ENCODE measurements at places on chromosomes 5 and 9. TPM values are rescaled to one million over a fixed set of nuclear protein-coding genes. Genes with fewer than 3 reads are reported as not detected.

Gene IGFBPL1
- total RNA-seq: not detected

Gene FAM153A
- 93.8 TPM for total RNA-seq

Gene PRUNE2
- 0.76 TPM for total RNA-seq

- no peaks in the 10 kb centered on the region for H3K36me3 ChIP-seq
- no peaks in the 10 kb centered on the region for H3K4me1 ChIP-seq
- no peaks in the 10 kb centered on the region for H3K27me3 ChIP-seq
- no peak overlapping the region for H3K27ac ChIP-seq
- no peak for DNase-seq
Observed at GRCh38 chr5:125597338-125597737, 825.9 kb upstream of the GRAMD2B start.

DNA sequence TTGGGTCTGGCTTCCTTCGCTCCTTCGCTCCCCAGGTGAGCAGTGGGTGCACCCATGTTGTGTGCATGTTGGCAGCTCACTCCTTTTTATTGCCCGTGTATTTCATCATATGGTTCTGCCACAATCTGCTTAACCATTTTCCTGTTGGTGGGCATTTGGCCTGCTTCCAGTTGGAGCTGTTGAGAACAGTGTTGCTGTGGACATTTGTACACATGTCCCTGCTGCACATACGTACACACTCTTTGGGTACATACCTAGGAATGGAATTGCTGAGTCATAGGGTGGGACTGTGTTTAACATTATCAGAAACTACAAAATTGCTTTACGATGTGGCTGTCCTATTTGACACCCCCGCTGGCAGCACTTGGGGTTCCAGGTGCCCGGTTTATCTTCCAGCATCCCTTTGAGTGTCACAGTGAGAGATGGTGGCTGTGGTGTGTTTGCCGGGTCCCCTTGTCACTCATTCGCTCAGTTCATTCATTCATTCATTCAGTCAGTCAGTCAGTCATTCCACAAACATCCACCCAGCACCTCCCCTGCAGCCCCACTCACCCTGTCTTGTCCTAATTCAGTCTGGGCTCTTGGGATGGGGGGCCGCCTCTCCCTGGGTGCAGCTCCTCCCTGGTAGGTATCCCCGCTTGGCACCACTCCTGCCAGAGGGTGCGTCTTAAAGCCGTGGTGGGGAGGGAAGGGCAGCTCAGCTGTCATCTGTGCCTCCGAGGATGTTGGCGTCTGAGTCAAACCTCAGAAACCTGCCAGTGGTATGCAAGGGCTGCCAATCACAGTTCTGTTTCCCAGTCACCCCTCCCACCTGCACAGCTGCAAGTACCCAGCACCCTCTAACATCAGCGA is 7.9 kb upstream of the FIBCD1 start:
- no peak overlapping the region for H3K27ac ChIP-seq
- H3K27me3 ChIP-seq: no peaks in the 10 kb centered on the region
- H3K36me3 ChIP-seq: no peaks in the 10 kb centered on the region
- no peak for DNase-seq

- no peak for DNase-seq
- H3K27ac ChIP-seq: no peak overlapping the region
- peaks cover 12% of the 10 kb centered on the region for H3K4me1 ChIP-seq
Observed at GRCh38 chr9:134473141-134474054, 147.1 kb downstream of the RXRA start.

DNA sequence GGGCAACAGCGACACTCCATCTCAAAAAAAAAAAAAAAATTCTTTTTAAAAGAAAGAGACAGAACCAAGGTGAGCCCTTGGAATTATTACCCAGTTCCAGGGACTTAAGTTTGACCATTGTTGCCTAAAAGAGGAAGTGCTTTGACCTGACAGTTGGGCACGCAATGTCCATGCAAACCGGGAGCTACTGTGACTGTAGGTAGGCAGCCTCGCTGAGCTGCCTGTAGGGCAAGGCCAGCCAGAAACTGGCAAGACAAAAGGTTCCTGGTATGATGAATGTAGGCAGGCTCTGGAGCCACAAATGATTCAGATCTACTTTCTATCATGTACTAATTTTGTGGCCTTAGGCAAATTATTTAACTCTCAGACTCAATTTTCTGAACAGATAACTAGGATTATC is 334.8 kb upstream of the ZNF462 start:
- H3K4me3 ChIP-seq: no peak overlapping the region
- no peak overlapping the region for H3K27ac ChIP-seq
- DNase-seq: no peak
- no peaks in the 10 kb centered on the region for H3K4me1 ChIP-seq
- no peaks in the 10 kb centered on the region for H3K36me3 ChIP-seq

GRCh38 chr9:96554326-96554725 is 65.3 kb downstream of the CDC14B start:
- no peak overlapping the region for H3K4me3 ChIP-seq
- DNase-seq: no peak
- H3K27ac ChIP-seq: no peak overlapping the region
- no peaks in the 10 kb centered on the region for H3K27me3 ChIP-seq

All from T-cell (primary cell).